ENCODE measurements at places on chromosomes 1 and 21. TPM values are rescaled to one million over a fixed set of nuclear protein-coding genes. Genes with fewer than 3 reads are reported as not detected.

- peak; percentile 57 for DNase-seq
Observed at GRCh38 chr1:151472856-151473731, 13.8 kb upstream of the POGZ start.

KRTAP12-2 gene
- total RNA-seq, result not detected

GRCh38 chr1:103477101-103477500 lies 48.4 kb upstream of the RNPC3 start:
- no peak for DNase-seq

DNA sequence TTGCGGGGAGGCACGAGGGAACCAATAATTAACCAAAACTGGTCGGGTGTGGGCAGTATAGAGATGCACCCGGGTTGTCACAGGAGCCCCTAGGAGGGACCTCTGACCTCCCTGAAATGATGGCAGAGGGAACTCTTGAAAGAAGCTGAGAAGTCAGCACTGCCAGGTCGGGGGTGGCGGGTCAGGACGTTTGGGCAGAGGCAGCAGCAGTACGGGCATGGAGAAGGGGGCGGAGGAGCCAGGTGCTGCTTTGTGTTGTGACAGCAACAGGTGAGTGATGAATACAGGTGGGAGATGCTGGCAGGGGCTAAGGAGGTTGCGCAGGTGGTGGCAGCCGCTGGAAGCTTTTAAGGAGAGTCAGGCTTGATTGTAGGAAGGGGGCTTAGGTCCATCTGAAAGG lies 11.7 kb downstream of the TNFRSF1B start:
- DNase-seq, result no peak

AZIN2 gene
- 2.6 TPM for total RNA-seq

GRCh38 chr1:181493166-181493565 lies 9.8 kb downstream of the CACNA1E start:
- DNase-seq, result no peak

- no peak for DNase-seq
Observed at GRCh38 chr1:40927781-40928180, 51.7 kb upstream of the CTPS1 start.

CASZ1 gene
- under 0.01 TPM for total RNA-seq

GRCh38 chr1:98761219-98761865 lies 99.8 kb downstream of the SNX7 start:
- DNase-seq, result peak; percentile 3

GRCh38 chr1:53376742-53377437 lies 49.0 kb upstream of the LRP8 start:
- DNase-seq, result no peak

ZFYVE9 gene
- total RNA-seq, result 23.8 TPM

- DNase-seq, result peak; percentile 50
Observed at GRCh38 chr1:7335224-7335879, 435.7 kb upstream of the VAMP3 start.

DNA sequence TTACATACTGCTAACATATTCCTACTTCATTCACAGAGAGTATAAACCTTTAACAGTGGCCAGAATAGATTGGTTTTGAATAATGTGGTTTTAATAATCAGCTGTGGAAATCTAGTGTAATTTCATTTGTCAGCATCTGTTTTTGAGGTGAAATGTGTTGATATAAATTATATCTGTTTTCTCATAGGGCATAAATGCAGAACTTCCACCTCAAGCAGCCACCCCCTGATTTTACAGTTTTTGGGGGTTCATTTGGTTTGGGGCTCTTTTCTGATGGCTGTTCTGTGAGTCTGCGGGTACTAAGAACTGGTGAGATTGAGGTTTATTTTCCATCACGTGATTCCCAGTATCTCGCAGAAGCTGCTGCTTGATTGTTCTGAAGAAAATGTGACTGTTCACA lies 23.2 kb downstream of the EDARADD start:
- DNase-seq, result no peak

- no peak for DNase-seq
Observed at GRCh38 chr1:177044390-177044789, 120.1 kb downstream of the ASTN1 start.

CEP170 gene
- total RNA-seq, result 115 TPM

GRCh38 chr1:39915499-39916129 lies 13.9 kb upstream of the MYCL start:
- no peak for DNase-seq

DNA sequence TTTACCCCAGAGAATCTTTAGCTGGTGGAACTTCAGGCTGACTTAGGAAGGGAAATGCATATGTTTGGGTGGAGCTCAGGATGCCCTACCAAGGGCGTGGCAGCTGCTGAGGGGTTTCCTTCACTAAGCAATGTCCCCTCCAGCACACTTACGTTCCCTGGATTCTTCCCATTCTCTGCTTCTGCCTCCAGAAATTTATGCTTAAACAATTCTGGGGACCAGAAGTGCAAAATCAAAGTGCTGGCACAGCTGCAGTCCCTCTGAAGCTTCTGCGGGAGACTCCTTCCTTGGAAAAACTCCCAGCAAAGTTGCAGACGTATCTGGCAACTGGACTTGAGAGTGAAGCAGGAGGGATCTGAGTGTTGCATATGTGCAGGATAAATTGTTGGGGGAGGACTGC lies 402.8 kb downstream of the PCP4 start:
- DNase-seq, result no peak

GRCh38 chr1:14658642-14659041 lies 60.2 kb downstream of the KAZN start:
- DNase-seq, result no peak

KRTAP21-2 gene
- total RNA-seq, result not detected

DNA sequence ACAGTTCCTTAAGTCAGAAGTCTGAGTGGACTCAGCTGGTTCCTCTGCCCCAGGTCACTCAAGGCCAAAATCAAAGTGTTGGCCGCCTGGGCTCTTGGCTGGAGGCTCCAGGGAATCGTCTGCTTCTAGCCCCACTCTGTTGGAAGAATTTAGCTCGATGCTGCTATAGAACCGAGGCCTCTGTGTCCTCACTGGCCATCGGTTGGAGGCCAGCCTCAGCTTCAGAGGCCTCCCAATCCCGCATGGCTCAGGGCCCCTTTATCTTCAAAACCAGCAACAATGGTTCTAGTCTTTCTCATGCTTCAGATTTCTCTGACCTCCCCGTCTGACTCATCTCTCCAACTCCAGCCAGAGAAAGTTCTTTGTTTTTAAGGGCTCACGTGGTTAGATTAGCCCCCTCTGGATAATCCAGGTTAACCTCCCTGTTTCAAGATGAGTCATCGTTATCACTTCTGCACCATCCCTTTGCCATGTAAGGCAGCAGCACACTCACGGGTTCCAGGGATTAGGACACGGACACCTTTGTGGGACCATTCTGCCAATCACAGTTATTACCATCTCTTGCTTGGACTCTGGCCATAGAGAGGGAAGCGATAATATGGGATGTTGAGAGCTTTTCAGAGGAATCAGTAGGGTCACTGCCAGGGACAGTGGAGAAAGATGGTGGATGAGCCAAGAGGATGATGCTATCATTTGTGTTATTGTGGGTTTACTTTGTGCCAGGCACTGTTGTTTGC lies 13.6 kb downstream of the FHAD1 start:
- peak; percentile 56 for DNase-seq

ALX3 gene
- not detected for total RNA-seq

FCRLB gene
- 2.9 TPM for total RNA-seq

GRCh38 chr1:2300851-2301606 lies 72.9 kb downstream of the SKI start:
- DNase-seq, result peak; percentile 72

TFB2M gene
- 29.4 TPM for total RNA-seq

E2F2 gene
- 2.2 TPM for total RNA-seq

GRCh38 chr1:117205368-117205767 lies 5.4 kb downstream of the VTCN1 start:
- DNase-seq, result no peak

GRCh38 chr1:44829506-44830384 lies 13.3 kb downstream of the PTCH2 start:
- no peak for DNase-seq

GRCh38 chr21:35581640-35582039 lies 478.7 kb downstream of the SETD4 start:
- DNase-seq, result no peak

FOXD2 gene
- total RNA-seq, result 0.32 TPM

BACE2 gene
- total RNA-seq, result 7.1 TPM

S100A10 gene
- total RNA-seq, result 70.0 TPM

FBXO2 gene
- total RNA-seq, result 4.3 TPM

GRCh38 chr1:156953571-156953970 lies 33.1 kb downstream of the LRRC71 start:
- DNase-seq, result no peak

DNA sequence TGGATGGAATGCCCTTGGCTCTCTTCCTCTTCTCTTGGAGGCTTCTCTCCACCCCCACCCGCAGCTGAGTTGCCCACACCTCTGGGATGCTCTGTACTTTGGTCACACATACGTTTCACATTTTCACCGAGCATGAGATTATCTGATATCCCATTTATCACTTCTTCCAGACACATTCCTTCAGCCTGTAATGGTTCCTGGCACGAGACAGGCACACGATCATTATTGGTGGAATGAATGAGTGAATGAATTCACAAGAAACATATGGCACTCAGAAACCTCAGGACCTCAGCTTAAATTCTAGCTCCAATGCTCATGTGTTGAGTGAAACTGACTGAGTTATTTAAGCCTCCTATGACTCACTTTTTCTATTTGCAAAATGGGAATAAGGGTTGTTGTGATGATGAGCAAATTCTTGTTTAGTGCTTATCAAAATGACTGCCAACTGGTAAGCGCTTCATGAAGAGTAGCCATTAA lies 242.7 kb upstream of the JUN start:
- peak; percentile 66 for DNase-seq

DNA sequence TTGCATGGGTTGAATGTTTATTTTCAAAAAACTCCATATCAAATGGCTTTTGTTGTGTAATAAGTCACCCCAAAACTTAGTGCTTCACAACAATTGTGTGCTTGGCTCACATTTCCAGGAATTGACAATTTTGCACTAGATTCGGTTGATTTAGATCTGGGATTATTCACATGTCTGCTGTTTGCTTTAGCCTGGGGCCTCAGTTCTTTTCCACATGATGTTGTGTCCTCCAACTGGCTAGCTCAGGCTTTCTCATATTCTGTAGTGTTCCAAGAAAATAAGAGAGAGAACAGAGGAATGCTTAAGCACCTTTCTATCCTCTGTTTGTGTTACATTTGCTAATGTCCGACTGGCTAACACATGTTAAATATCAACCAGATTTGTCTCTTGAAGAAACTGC lies 281.5 kb upstream of the ADGRL4 start:
- DNase-seq, result no peak

DNA sequence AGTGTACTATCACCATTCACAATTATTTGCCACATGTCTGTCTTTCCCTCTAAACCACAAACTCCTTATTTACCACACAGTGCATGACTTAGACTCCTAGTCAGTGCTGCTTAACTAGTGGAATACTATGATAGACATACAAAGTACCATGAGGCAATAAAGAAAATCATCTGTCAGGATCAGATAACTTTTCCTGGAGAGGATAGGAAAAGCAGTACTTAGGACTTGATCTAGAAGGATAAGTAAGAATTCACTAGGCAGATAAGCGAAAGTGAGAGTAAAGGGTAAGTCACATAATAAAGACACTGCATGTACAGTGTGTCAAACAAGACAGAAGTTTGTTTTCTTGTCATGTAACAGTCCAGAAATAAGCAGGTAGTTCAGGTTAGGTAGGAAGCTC lies 21.2 kb upstream of the TSPAN1 start:
- no peak for DNase-seq

SYTL1 gene
- total RNA-seq, result under 0.01 TPM

- no peak for DNase-seq
Observed at GRCh38 chr1:93888900-93889299, 9.9 kb upstream of the DNTTIP2 start.

- no peak for DNase-seq
Observed at GRCh38 chr21:42386034-42386591, 9.7 kb downstream of the TMPRSS3 start.

- no peak for DNase-seq
Observed at GRCh38 chr21:43835050-43835449, 30.0 kb upstream of the AGPAT3 start.

CASQ2 gene
- total RNA-seq, result not detected

GRCh38 chr21:35268817-35269216 lies 219.7 kb upstream of the RUNX1 start:
- no peak for DNase-seq

ST6GALNAC3 gene
- total RNA-seq, result 1.3 TPM

DNA sequence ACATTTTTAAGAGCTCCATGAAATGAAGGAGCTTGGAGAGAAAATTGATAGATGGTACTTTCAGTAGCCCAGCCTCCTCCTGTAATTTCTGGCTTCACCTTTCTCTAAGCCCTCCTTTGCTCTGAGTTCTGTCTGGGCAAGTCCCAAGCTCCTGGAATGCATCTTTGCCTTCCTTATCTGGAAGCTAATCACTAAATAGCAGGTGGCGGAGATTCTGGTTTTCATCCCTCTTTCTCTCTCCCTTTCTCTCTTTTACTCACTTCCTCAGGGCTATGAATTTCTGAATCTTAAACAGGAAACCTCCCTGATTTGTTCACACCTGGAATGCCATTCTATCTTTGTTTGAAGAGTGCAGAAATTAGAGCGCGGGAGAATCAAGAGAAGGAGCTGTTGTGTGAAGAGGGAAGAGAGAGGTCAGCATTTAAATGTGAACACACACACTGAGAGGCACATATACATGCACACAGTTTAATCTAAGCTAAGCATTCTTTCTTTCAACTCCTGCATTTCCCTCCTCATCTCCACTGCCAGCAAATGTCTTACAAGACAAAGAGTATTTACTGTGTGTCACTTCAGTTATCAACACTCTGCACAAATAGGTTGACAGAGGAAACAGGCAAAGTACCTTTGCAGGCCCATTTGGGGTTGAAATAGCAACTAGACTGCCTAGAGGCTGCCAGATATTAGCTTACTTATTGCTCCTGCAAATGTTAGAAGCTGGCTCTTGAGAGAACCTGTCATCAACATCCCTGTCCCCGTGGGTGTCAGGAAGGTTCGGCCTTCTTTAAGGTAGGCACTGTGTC lies 199.4 kb upstream of the CAMK1G start:
- no peak for DNase-seq

SPATA46 gene
- not detected for total RNA-seq

DNA sequence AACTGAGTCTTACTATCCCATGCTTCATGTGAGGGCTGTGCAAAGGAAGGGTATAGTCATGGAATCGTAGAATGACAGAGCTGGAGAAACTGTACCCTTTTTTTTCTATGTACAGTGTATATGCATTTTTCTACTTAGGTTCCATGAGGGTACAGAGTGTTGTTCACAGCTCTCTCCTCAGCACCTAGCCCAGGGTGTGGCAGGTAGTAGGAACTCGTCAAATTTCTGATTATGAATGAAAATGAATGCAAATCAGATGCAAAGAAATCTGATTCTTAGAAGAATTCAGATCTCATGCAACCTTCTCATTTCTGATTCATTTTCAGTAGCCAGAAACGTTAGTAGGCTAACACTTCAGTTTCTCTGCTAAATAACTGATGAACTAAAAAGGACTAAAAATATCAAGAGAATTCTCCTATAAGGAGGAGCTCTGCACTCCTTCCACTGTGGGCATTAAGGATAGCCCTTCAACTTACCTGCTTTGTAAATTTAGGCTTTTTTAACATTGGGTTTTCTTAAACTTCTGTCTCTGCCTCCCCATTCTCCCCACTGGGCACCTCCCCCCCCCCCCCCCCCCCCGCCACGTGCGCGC lies 18.0 kb upstream of the HHAT start:
- DNase-seq, result no peak

All from fibroblast of villous mesenchyme (primary cell).